ENCODE measurements at places on chromosomes 1 and 21.
A peak's percentile ranks its signal among the peaks of the same experiment; 100 is the strongest.

DNA sequence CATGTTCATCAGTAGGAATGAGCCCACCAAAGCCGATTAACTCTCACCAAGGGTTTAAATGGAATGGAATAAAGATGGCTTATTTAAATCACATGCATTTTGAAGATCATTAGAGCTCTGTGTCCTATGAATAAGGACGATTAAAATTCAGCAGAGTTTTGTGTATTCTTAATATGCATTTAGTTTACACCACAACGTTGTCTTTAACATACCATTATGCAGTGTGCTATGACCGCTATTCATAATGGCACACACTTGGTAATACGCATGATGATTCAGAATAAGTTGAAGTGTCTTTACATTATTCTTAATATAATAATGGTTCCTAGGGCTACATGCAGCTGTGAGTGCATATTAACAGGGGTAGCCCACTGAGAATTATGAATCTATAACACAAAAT, 190.7 kb downstream of the PTBP2 start:
- no peaks in the 10 kb centered on the region for H3K36me3 ChIP-seq
- no peaks in the 10 kb centered on the region for H3K27me3 ChIP-seq
- H3K4me1 ChIP-seq: no peaks in the 10 kb centered on the region
- H3K27ac ChIP-seq: no peak overlapping the region
- no peak for DNase-seq

DNA sequence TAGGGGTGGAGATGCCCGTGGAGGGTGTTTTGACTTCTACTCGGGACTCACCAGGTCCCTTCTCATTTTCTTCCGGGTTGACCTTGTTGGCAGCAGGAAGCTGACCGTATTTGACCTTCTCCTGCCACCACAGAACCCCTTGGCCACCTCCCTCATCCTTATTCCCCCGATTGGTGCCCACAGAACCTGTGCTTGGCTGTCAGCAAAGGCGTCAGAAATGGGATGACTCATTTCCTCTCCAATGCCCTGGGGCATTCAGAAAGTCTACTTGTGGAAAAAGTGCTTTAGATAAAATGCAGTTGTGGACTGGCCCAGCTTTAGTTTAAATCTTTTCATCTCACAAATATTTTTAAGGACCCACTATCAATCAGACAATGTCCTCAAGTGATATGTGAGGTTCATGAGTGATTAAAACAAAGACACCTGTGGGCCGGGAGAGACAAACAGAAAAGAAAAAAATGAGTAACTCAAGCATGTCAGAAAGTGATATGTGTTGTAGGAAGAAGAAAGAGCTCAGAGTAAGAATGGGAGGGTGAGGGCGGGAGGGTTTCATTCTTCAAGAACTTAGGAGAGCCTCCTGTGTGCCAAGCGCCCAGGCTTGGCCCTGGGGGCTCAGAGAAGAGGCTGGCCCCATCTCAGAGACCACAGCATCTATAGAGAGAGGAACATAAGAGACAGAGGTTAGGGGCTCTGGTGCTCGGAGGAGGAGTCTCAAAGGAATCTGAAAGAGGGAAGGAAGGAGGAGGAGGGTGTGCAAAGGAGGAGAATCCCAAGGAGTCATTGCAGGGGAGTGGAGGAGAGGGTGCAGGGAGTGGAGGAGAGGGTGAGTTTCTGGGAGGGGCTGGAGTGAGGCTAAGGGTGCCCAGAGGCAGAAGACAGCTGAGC, 221.6 kb upstream of the VAMP3 start:
- DNase-seq: peak; percentile 69
- H3K4me1 ChIP-seq: no peaks in the 10 kb centered on the region
- H3K36me3 ChIP-seq: no peaks in the 10 kb centered on the region
- no peak overlapping the region for H3K27ac ChIP-seq
- H3K27me3 ChIP-seq: peaks cover 11% of the 10 kb centered on the region
- H3K4me3 ChIP-seq: no peak overlapping the region

DNA sequence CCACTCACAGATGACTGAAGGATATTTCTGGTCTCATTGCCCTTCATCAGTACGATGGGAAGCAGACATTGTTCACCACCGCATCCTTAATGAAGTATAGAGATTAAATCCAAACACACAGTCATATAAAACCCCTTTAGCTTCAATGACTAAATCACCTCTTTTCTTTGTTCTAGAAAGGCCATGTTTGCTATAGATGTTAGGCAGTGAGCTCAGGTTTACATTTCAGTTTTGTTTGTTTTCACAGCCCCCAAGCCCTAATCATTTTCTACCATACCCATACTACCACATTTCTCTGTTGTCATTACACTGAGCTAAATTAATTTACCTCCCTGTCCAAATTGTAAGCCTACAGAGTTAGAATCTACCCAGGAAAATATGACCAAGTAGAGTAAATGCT, 385.1 kb downstream of the NTNG1 start:
- H3K4me3 ChIP-seq: no peak overlapping the region
- no peaks in the 10 kb centered on the region for H3K27me3 ChIP-seq
- DNase-seq: no peak

DNA sequence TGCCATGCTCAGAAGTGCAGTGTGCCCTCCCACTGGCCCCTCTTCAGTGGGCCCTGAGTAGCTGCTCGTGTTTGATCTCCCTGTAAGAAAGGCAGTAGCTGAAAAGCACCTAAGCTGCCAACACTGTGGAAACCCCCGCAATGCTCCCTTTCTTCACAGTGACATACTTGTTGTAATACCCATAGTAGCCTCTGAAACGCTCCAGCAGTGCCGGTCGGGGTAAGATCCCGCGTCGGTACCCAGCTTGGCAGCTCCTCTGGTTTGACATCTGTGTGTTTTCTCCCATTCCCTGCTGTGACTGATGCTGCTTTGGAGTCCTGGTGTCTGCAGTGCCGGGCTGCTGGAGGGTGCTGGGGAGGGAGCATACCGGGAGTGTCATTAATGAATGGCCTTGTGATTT, 3.6 kb downstream of the CHAF1B start:
- H3K4me1 ChIP-seq: no peaks in the 10 kb centered on the region
- H3K4me3 ChIP-seq: no peak overlapping the region
- DNase-seq: no peak
- no peak overlapping the region for H3K27ac ChIP-seq
- H3K36me3 ChIP-seq: no peaks in the 10 kb centered on the region

GRCh38 chr1:189434461-189434860, 1043.2 kb downstream of the BRINP3 start:
- H3K36me3 ChIP-seq: no peaks in the 10 kb centered on the region
- no peak overlapping the region for H3K4me3 ChIP-seq
- H3K4me1 ChIP-seq: no peaks in the 10 kb centered on the region
